ENCODE measurements at places on chromosomes 13 and 19.

DNA sequence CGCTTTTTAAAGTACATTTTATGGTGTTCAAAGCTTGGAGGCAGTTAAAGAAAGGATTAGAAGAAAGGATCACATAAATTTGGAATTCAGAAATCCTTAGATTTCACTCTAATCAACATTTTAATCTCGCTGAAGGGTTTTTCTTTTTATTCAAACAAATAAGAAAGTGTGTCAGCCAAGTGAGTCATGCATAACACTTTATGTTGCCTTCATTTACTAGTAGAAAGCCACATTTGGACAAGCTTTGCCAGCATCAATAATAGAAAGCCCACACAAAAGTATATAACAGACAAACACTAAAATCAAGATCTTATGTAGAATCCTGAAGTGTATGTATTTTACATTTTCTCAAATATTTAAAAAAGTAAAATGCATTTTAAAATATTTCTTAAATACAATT is 154.9 kb upstream of the TRPC4 start:
- DNase-seq, result no peak

DNA sequence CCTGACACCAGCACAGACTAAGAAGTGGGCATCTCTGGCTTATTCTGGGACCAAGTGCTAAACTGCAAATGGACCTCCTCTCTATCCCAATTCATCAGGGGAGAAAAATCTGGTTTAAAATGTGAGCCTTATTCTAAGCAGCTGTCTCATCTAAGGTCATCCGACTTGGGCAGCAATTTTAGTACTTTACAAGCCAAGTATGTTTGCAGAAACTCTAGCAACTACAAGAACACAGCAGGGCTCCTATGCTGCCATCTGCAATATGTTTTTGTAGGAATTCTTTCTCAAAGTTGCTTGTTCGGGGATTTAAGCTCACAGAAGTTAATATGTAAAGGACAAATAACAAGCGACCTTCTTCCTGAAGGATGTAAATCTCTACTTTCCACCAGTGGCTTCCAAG is 113.1 kb downstream of the FOXO1 start:
- no peak for DNase-seq

DNA sequence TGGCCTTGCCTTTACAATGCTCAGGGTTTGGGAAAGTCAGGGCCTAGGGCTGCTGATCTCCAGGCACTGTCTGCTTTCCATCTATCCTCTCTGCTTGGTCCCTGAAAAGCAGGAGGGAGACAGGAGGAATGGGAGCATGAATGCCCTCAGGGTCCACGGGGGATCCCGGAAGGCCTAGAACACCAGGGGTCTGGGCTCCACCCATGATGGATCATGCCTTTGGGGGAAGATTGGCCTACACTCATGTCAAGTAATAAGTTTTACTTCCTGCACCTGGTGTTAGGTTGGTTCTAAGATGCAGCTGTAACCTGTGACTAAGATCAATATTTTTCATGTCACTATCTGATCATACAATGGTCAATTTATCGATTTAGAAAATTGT is 118.3 kb upstream of the GJB6 start:
- DNase-seq, result no peak

GRCh38 chr19:16611121-16611520 is 16.9 kb downstream of the MED26 start:
- no peak for DNase-seq

- DNase-seq, result no peak
Observed at GRCh38 chr13:57925250-57925649, 293.7 kb downstream of the PCDH17 start.

GRCh38 chr19:10603873-10604459 is 16.9 kb upstream of the AP1M2 start:
- DNase-seq, result no peak

GRCh38 chr19:57008432-57008831 is 111.4 kb upstream of the USP29 start:
- DNase-seq, result no peak

GRCh38 chr19:8484331-8484894 is 18.0 kb downstream of the PRAM1 start:
- no peak for DNase-seq

DNA sequence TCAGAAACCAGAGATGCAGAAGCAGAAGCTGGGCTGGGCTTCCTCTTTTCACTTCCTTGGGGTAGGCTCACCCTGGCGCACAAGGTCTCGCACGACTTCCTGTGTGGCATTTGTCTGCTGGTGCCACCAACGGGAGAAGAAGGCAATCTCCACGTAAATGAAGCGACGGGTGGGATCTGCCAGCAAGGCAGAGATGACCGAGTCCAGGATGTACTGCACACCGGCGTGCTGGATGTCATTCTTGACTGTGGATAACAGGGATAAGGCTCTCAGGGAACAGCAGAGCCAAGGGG is 1.3 kb downstream of the MAN2B1 start:
- no peak for DNase-seq

GRCh38 chr19:5627395-5627904 is 4.6 kb downstream of the SAFB start:
- DNase-seq, result no peak

- DNase-seq, result no peak
Observed at GRCh38 chr13:40983725-40984667, 35.1 kb downstream of the ELF1 start.

DNA sequence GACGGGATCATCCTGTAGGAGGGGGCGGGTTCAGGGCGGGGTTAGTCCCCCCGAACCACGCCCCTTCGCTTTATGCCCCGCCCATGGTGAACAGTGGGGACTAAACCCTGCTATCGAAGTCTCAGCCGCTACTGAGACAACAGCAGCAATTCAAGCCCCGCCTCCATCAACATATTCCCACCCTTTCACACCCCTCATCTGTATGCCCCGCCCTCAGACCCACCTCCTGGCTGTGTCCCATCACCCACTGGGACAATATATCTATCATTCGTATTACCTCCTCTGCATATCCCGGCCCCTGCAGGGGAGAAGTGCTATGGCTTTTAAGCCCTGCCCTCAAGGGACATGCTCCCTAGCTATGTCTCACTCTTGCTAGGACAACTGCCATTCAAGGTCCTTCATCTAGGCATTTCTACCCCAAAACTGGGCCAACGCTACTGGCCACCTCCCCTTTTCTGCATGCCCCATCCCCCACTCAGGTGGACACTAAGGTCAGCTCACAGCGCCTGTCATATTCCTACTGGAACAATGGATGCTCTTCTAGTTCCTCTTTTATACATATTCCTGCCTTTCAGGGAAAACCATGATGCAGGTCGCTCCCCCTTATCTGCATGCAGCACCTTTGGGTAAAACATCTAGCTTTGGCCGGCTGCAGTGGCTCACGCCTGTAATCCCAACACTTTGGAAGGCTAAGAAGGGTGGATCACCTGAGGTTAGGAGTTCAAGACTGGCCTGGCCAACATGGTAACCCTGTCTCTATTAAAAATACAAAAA is 11.9 kb downstream of the LRFN1 start:
- DNase-seq, result no peak

DNA sequence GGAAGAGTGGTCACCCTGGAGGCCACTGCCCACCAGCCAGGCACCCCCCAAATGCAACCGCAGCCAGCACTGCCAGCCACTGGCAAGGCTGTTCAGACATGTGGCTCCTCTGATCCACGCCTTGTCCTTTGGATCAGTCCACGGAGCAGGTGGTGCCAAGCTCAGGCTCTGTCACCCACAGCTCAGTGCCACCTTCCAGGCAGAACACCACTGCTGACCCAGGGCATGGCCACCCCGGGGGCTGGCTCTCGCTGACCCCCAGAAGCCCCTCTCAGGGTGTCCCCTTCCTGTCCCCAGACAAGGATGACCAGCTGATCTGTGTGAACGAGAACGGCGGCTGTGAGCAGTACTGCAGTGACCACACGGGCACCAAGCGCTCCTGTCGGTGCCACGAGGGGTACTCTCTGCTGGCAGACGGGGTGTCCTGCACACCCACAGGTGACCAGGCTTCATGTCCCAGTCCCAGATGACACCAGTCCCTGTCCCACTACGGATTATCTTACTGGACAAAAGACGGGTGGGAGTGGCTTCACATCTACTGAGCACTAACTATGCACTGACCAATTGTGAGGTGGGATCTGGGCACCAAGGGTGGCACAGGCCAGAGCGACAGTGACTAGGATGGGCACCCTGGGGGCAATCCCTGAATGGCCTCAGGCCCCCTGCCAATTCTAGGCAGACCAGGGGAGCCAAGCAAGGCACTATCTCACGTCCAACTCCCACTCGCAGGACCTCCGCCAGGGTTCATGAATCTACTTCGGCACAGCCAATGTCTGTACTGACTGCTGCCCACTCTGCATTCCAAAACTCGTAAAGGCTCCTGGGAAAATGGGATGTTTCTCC is 7.0 kb upstream of the F10 start:
- no peak for DNase-seq

DNA sequence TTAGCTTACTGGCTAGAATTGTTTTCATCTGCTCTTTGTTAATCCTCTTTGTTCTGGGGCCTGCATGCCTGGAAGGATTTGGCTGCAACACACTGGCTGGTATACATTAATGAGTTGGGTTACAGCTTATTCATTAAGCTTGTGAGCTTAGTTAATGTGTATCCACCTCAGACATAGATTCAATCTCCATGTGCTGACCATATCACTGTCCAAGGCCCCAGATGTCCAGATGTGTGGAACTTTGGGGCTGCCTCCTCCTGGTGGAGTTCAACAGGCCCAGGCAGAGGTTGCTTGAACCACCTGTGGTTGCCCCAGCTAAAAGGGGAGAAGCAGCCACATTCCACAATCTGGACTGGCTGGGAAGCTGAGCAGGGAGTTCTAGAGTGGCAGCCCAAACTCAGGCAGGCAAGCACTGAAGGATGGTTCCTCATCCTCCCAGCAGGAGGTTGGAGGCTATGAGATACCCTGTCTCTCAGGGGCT is 5.4 kb downstream of the DIAPH3 start:
- DNase-seq, result no peak
